ENCODE measurements at places on chromosomes 11 and 22. TPM values are rescaled to one million over a fixed set of nuclear protein-coding genes. Genes with fewer than 3 reads are reported as not detected.

OR52H1 gene
- total RNA-seq = not detected

CABP4 gene
- not detected for total RNA-seq

SAA4 gene
- total RNA-seq = not detected

ACTN3 gene
- total RNA-seq = not detected

UCP2 gene
- 0.63 TPM for total RNA-seq

MICALL1 gene
- 29.7 TPM for total RNA-seq

OR6T1 gene
- not detected for total RNA-seq

MS4A4E gene
- not detected for total RNA-seq

SERHL2 gene
- 0.66 TPM for total RNA-seq

ASCC2 gene
- 57.2 TPM for total RNA-seq

CARNS1 gene
- total RNA-seq = not detected

MAPK8IP2 gene
- total RNA-seq = 18.8 TPM

GP1BB gene
- 1.6 TPM for total RNA-seq

TBX10 gene
- total RNA-seq = not detected

SLC17A6 gene
- total RNA-seq = not detected

DNA sequence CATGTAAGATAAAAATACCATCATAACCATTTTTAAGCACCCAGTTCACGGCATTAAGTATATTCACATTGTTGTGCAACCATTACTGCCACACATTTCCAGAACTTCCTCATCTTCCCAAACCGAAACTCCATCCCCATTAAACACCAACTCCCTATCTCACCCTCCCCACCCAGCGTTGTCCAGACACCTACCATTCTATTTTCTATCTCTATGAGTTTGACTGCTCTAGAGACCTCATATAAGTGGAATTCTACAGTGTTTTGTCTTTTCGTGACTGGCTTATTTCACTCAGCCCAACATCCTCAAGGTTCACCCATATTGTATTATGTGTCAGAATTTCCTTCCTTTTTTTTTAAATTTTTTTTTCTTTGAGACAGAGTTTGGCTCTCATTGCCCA is 45.2 kb downstream of the PPFIA1 start:
- no peak for DNase-seq

- DNase-seq = no peak
Observed at GRCh38 chr22:23282516-23282915, 102.2 kb downstream of the BCR start.

GRCh38 chr11:111632516-111633220 is 30.4 kb downstream of the SIK2 start:
- DNase-seq = no peak

- DNase-seq = peak; percentile 13
Observed at GRCh38 chr22:43921370-43921769, 2.2 kb upstream of the PNPLA3 start.

GRCh38 chr22:17481424-17481823 is 81.9 kb upstream of the SLC25A18 start:
- no peak for DNase-seq

DNA sequence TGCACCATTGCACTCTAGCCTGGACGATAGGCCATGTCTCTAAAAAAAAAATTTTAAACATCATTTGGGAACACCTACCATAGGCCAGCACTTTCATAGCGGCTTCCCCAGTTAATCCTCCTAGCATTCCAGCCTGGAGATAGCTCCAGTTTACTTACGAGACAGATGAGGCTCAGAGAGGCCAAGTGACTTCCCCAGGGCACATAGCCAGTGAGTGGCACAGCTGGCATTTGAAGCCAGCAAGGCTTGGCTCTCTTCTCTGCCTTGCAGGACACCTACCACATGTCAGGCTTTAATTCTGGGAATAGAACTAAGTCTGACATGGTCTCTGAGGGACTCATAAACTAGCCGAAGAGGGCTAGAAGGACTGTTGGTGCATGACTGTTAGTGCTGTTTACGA is 4.9 kb upstream of the TAGLN start:
- no peak for DNase-seq

DNA sequence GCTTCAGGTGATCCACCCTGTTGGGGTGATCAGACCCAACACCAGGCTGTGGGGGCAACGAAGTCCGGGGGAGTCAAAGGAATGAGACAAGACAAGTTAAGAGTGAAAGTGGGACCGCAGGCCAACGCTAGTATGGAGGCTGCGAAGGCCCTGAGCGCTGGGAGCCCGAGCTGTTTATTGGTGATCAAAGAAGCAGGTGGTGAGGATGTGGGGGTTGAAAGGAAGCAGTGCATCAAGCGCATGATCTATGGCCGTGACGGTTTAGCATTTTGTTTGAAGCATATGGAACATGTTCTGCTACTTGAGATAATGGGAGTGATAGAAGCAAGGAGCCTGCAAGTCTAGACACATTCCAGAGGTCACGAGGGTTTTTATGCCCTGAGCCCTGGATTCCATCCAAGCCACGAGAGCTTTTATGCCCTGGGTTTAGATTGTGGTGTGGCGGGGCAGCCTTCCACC is 49.5 kb downstream of the MCHR1 start:
- peak; percentile 58 for DNase-seq

DNA sequence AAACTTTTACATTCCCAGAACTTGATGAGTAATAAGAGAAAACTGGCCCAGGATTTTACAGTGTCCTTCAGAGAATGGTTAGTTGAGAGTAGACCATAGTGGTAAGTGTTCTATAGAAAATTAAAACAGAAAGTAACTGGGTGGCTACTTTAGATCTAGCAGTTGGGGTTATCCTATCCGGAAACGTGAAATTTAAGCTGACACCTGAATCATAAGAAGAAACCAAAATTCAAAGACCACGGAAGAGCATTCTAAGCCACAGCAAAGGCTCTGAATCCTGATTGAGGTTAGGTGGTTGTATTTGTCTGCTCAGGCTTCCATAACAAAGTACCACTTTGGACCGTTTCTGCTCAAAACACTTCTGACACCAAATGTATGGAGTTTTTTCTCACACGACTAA is 34.0 kb downstream of the TTC17 start:
- no peak for DNase-seq

DNA sequence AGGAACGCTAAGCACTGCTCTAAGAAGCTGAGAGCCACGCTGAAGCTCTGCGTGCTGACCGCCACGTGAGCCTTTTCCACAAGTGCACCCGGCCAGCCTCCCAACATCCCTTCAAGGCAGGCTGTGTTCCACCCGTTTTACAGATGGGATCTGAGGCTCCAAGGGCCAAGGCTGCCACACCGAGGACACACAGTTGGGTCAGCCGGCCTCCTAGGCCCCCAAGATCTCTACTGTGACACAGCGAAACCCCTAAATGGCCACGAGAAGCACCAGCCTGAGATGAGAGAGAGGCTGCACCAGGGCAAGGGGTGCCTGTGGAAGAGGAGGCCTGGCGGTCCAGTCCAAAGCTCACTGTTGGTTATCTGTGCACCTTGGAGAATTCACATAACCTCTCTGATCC is 11.8 kb upstream of the CD5 start:
- DNase-seq = no peak

GRCh38 chr22:42902875-42903510 is 45.9 kb upstream of the ARFGAP3 start:
- DNase-seq = no peak

DNA sequence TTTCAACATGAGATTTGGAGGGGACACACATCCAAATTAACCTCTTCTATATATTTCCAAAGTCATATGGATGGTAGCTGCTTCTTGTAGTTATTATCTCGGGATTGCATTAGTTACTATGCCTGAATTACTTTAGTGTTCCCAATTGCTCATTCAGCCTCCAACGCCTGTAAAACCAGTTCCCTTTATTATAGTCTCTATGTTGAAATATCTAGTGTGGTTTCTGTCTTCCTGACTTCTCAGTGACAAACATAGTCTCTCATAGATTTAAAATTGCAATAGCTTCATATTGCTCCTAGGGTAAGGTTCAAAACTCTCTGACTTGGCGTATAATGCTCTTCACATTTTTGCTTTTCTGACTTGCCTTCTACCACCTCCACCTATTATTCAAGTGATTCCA is 366.4 kb downstream of the CASP12 start:
- no peak for DNase-seq

GRCh38 chr11:131758726-131759125 is 388.3 kb downstream of the NTM start:
- no peak for DNase-seq

DNA sequence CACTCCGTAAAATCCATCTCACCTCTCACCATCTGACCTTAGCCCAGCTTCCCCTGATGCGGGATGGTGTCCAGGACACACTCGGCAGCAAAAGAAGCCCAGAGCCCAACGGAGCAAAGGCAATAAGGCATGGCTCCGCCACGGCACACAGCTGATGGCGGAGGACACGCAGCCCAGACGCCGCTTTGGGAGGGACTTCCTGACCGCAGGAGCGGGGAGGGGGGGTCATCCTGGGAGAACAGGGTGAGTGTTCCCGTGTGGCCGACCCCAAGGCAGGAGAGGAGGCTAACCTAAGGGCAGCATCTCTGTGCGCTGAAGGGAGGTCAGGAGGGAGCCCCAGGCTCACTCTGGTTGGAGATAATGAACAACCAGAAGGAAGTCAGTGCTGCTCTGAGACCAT is 71.3 kb downstream of the TRMU start:
- no peak for DNase-seq

DNA sequence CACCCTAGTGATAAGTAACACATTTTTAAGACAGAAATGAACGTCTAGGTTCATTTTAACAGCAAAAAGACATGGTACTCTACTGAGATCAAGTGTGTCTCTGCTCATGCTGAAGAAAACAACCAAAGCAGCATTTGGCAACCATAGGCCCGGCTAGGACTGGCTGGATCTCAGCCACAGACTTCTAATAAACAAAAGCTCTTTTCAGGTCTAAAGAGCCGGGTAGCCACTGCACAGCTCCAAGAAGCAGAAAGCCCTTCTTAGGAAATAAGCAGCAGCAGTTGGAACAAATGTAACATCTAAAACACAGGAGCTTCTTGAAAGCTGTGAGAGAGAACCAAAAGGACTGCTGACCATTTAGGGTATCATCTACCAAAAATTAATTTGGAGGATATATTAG is 37.6 kb downstream of the PITPNB start:
- peak; percentile 76 for DNase-seq

GRCh38 chr11:65425971-65426838 is 3.6 kb downstream of the NEAT1 start:
- DNase-seq = peak; percentile 72

GRCh38 chr22:47495110-47495509 is 732.7 kb downstream of the TBC1D22A start:
- DNase-seq = no peak

GRCh38 chr22:48704335-48704734 is 1123.3 kb downstream of the BRD1 start:
- DNase-seq = no peak

- no peak for DNase-seq
Observed at GRCh38 chr11:99932684-99933083, 754.4 kb upstream of the ARHGAP42 start.

DNA sequence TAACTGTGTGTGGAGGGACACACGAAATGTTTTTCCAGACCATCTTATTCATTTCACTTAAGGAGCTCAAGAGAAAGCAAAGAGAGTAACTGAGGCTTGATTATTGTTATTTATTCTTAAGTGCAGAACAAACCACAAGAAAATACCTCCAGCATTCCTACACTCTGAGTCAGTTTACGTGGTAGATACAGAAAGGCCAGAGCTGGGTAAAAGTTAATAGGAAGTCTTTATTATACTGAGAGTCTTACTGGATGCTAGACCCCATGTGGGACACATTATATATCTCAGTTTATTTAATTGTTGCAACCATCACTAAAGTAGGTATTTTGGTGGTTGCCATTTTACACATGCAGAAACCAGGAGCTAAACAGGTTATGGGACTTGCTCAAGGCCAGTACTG is 261.4 kb upstream of the POU2AF2 start:
- no peak for DNase-seq

- no peak for DNase-seq
Observed at GRCh38 chr22:19568337-19569275, 44.4 kb upstream of the CLDN5 start.

DNA sequence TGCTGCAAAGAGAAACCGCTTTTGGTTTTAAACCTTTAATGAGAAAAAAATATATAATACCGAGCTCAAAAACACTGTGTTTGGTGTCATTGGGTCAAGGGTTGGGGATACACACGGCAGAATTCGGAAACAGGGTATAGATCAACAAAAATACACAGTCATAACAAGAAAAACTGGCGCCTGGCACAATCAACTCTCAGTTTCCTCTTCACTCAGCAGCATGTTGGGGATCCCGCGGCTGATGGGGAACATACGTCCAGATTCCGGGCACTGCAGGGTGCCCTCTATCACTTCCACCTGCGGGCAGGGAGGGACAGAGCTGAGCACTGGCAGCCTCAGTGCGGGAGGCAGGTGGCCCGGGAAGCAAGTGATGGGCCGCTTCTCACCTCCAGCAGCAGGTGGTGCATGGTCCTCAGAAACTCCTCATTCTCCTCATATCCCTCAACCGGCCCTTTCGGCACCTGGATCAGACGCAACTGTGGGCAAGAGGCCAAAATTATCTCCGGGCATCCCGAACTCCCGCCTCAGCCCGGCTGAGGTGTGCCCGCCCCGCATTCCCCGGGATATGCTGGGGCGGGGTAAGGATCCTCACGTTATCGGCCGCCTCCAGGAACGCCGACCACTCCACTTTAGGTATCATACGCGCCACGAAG is 561 bp downstream of the TRMT112 start:
- no peak for DNase-seq

GRCh38 chr11:115693002-115693401 is 188.8 kb upstream of the CADM1 start:
- DNase-seq = no peak

- no peak for DNase-seq
Observed at GRCh38 chr11:11770296-11770695, 71.5 kb upstream of the USP47 start.

GRCh38 chr11:70782401-70782913 is 384.1 kb downstream of the CTTN start:
- no peak for DNase-seq

DNA sequence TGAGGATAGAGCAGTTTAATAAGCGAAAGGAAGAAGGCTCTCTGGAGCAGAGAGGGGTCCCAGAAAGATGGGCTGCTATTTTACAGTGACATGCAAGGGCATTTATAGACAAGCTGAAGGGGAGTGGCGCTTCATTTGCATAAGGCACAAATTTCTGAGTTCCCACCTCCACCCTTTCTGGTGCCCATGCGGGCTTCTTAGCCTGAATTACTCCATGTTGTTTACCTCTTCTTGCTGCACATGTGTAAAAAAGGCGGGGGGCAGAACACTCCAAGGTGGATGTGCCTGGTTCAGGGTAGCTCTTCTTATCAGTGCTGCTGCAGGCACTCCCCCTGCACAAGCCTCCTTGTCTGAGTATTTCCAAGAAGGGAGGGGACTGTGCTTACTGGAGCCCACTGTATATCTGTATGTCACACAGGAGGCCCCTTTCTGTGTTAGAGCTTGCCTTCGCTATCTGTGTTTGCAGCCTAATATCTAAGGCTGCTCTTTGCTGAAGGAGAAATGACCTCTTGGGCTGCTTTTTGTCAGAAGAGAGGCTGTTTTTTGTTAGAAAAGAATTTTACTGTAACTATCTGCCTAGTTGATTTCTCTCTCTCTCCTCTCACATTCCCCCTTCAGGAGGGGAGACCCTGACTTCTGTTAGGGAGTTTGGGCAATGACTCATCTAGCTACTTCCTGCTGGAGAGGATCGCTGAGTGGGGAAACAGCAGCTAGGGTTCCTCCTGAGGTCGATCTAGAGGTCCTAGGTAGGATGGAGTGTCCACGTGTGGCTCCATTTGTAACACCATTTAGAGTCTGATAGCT is 1057.0 kb upstream of the CNTN5 start:
- no peak for DNase-seq

All from SK-MEL-5 (cell line).